Fibroblast of skin of right biceps (primary cell): ENCODE measurements at places on chromosomes 6 and 20.

- DNase-seq, result no peak
Measured at GRCh38 chr6:51398064-51398705, 579.5 kb downstream of the TFAP2B start.

GRCh38 chr6:160895562-160895961 is 96.0 kb upstream of the MAP3K4 start:
- DNase-seq, result no peak

GRCh38 chr20:43941476-43942200 is 27.0 kb downstream of the TOX2 start:
- peak; percentile 47 for DNase-seq

DNA sequence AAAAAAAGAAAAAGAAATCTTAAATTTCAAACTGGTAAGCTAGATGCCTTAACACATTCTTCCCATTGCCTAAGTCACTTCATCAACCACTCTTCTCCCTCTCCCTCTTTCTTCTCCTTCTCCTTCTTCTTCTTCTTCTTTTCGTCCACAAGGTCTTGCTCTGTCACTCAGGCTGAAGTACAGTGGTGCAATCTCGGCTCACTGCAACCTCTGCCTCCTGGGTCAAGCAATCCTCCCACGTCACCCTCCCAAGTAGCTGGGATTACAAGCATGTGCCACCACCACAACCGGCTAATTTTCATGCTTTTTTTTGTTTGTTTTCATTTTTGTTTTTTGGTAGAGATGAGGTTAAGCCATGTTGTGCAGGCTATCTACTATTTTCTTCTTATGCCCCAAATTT is 60.2 kb downstream of the GPR63 start:
- no peak for DNase-seq
